Activated CD4-positive, alpha-beta T cell treated with anti-CD3 and anti-CD28 coated beads, Interleukin-2, amount 50 U/mL, for 24 hours (primary cell): ENCODE measurements at places on chromosomes 16 and 17.

DNA sequence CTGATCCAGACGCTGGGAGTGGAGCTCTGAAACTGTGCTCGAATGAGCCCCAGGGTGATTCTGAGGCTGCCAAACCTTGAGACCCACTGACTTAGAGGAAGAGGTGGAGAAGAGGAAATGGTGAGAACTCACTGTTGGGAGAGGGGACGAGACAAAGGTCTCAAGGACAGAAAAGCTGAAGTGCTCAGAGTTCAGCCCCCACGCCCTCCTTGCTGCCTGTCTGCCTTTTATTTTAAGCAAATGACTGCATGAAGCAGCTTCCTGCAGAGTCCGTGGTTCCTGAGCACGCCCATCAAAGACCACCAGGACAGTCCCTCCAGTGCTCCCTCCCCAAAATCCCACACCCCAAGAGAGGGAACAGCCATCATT, 20.4 kb downstream of the COTL1 start:
- no peak for DNase-seq

GRCh38 chr17:31134576-31134975, 39.8 kb downstream of the NF1 start:
- DNase-seq = no peak

- DNase-seq = no peak
These were observed 45.0 kb upstream of the SMURF2 start for GRCh38 chr17:64707050-64707591.

GRCh38 chr17:62749926-62750325, 58.2 kb downstream of the MARCHF10 start:
- no peak for DNase-seq

DNA sequence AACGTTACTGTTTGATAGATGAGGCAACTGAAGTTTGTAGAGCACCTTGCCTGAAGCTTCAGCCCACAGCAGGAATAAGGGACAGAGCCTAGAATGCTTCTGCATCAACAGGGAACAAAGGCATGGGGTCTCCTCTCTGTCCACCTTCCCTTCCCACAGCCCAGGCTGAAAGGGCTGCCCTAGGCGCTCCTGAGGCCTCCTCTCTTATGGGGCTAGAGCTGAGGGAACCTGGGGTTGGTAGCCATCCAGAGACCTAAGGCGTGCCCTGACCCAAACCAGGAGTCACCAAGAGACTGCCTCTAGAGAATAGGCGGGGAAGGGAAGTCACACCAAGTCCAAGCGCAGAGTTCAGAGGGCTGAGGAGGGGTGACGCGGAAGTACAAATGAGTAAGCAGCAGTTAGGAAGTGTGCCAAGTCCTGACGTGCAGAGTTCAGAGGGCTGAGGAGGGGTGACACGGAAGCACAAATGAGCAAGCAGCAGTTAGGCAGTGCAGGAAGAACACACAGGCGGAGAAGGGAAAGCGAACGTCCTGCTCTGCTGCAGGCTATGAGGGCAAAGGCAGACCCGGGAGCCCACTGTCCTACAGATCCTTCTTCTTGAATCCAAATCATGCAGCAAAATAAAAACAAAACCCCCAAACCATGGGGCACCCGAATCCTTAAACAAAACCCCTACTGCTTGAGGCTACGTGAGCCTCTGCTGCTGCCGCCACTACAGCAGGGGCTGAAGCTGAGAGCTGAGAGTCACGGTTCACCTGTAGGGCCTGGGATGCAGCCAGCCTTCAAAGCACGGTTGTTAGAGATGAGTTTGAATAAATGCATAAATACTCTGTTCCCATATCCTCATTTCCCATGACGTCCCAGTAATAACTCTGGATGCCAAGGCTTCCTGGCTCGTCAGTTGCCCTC, 2.7 kb upstream of the SPG7 start:
- peak; percentile 68 for DNase-seq

DNA sequence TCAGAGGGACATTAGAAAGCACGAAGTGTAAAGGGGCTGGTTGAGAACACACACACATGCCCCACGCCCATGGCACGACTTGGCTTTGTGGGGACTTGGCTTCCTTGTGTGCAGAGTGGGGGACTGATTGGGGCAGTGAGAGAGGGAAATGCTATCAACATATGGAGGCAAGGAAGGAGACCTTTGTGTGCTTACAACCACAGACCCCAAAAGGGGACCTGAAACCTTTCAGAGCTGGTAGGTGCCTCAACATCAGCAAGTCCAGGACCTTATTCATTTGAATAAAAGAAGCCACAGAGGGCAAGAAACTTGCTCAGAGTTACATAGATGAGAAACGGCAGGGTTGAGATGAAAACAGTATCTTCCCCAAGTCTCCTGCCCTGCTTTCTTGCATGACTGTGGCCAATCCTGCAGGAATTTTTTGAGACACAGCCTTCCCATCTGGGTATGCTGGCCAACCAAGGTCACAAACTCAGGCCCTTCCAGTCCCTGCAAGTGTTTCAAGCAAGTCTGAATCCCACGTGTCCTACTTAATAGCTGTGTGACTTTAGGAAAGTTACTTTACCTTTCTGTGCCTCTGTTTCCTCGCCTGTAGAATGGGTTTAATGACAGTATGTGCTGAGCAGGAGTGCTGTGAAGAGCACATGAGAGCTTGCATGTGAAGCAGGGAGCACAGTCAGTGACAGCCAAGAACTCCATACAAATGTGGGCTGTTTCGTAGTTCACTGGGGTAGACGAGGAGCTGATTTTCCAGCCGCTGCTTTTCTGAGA, 26.2 kb downstream of the C16orf78 start:
- no peak for DNase-seq

- no peak for DNase-seq
These were observed 8.7 kb downstream of the GRB2 start for GRCh38 chr17:75396796-75397195.

GRCh38 chr16:88523309-88524161, 46.7 kb upstream of the ZC3H18 start:
- DNase-seq = no peak

GRCh38 chr17:44909681-44910144, 5.6 kb downstream of the GFAP start:
- no peak for DNase-seq

GRCh38 chr16:19524616-19525384, 1.1 kb downstream of the CCP110 start:
- DNase-seq = no peak

- no peak for DNase-seq
These were observed 950 bp downstream of the KLHDC4 start for GRCh38 chr16:87764600-87765472.

DNA sequence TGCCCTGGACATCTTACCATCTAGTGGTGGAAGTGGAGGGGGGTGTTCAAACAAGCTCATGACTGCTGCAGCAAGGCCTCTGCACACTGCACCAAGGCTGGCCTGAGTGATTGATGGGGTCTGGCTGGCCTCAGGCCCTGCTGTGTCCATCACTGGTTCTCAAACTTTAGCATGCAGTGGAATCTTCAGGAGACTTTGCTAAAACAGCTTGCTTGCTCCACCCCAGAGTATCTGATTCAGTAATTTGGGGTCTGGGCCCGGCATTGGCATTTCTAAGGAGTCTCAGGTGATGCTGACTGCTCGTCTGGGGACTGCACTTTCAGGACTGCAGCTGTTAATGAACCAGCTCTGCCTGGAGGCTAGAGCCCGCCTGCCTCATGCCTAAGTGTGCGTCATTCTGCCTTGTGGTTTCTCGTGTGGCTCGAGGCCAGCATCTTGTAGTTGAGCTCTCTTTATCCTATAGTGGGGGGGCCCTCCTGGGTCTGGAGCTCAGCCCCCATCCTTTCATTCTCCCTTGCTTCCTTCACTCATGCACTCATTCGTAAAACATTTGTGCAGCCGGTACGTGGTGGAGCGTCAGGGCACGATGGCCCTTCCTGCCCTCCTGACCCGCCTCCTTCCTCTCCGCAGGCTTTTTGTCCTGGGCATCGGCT, 4.1 kb downstream of the MGAT5B start:
- DNase-seq = no peak

GRCh38 chr17:9427465-9428315, 147.9 kb downstream of the STX8 start:
- no peak for DNase-seq

DNA sequence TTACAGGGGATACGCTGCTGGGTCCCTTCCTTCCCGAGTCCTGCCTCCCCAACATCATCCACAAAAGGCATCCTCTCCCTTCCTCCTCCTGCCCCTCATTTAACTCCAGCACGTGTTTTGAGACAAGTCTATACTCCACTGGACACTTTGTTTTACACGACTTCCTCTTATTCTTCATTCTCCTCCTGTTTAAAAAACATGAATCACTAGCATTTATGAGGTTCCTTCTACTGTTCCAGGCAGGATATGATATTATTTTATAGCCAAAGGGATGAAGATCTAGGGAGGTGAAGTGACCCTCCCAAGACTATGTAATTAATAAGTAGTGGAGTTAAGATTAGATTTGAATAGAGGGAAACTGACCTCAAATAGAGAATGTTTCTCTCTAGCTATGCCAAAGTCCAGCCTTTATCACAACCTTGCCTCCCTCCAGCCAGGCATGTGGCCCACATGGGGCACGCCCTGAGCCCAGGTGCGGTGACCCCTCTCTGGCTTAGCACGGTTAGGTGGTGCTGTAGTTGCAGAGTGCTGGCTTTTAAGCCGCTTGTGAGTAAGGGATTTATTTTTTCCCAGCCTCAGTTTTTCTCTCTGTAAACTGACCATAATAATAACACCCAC, 1.3 kb upstream of the HSD17B2 start:
- DNase-seq = no peak

- no peak for DNase-seq
These were observed 1714.6 kb downstream of the TP53TG3F start for GRCh38 chr16:35174016-35174415.
